ENCODE measurements at places on chromosomes 7 and 10.
A peak's percentile ranks its signal among the peaks of the same experiment; 100 is the strongest.

GRCh38 chr10:62650411-62650810 lies 154.1 kb upstream of the ADO start:
- no peak for DNase-seq

DNA sequence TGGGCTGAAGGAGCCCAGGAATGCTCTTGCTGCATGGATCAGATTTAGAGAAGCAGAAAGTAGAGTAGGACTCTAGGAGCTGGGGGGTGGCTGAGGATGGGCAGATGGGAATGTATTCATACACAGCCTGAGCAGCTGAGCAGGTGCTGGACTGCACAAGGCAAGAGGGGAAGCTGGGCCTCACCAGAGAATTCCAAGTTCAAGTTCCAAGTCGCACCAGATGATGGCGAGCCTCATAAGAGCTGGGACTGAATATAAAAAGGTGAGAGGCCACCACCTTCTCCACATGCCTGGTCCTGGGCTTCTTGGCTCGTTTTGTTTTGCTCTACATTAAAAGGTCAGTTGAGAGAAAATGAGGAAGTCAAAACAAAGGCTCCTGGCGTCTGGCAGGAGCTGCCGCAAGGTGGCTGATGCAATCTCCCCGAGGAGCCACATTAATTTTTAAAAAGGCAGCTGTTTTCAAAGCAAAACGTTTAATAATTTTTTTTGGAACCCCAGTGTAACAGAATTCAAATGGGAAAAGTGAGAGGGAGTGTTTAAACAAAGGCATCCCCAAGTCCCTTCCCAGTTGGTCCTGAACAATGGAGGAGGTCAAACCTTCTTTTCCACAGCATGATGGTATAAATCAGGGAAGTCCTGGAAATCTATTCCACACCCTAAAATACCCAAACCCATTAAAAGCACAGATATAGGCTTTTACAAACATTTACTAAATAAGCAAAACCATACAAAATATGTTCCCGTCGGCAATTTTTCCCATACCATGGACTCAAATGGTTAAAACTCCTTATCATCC lies 9.5 kb downstream of the CYREN start:
- no peak for DNase-seq

DNA sequence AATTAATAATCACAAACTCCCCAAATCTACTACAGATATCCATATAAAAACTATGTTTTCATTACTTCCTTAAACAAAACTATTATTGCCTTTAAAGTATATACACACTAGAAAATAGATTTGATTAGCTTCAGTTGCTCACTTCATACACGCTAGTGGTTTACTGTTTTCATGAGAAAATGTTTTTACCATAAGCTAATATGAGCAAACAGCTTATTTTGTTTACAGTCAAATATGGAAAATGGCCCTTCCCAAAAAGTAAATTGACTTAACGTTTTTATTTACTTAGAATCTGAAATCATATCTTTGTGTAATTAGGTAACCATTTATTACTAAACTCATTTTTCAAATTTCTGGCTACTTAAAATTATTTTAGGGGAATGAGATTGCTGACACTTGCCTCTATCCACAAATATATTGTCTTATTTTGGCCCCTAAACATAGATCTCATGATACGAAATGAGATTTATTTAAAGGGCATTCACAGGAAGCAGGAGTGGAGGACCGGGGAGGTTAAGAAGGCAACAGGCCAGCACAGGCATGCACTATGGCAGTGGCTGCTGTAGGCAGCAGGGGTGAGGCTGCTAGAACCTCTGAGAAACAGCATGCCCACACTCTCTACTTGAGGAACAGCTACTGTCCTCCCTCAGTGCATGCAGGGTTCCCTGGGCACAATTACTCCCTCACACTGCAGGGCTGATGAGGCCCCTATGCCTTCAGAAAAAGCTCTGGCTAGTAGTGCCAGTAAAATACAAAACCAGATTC lies 29.6 kb upstream of the SOSTDC1 start:
- DNase-seq, result no peak

DNA sequence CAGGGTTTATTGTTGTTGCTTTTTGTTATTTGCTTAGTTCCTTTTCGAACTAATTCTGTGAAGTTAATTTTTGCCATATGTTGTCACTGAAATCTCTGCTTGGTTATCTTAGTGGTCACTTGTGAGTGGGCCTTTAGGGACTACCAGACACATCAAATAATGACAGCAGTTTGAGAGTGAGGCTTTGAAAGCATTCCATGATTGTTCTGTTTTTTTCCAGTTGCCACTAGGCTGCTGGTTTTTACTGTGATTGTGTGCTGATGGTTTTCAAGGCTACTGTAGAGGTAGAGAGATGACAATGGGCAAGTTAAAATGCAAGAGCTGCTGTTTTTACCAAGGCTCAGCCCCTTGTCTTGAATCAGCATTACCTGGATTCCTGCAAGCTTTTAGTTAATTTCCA lies 20.0 kb downstream of the SEPTIN7 start:
- no peak for DNase-seq

GRCh38 chr7:39535064-39535463 lies 31.1 kb upstream of the YAE1 start:
- no peak for DNase-seq

DNA sequence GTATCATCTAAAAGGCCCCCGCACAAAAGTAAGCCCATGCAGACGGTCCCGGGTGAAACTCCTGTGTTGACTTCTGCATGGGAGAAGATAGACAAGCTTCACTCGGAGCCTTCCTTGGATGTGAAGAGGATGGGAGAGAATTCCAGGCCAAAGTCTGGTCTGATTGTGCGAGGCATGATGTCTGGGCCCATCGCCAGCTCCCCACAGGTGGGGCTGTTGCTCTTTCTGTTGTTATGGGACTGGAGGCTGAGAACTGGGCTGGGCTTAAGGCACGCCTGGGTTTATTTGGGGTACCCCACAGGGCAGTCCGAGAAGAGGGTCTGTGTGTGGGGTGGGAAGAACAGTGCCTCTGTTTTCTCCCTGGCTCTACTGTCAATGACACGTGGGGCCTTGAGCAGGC lies 14.6 kb downstream of the MINDY4 start:
- DNase-seq, result no peak

- DNase-seq, result no peak
Measured at GRCh38 chr7:273327-273726, 16.6 kb upstream of the FOXL3 start.

- no peak for DNase-seq
Measured at GRCh38 chr10:43648095-43648397, 635 bp downstream of the ZNF32 start.

DNA sequence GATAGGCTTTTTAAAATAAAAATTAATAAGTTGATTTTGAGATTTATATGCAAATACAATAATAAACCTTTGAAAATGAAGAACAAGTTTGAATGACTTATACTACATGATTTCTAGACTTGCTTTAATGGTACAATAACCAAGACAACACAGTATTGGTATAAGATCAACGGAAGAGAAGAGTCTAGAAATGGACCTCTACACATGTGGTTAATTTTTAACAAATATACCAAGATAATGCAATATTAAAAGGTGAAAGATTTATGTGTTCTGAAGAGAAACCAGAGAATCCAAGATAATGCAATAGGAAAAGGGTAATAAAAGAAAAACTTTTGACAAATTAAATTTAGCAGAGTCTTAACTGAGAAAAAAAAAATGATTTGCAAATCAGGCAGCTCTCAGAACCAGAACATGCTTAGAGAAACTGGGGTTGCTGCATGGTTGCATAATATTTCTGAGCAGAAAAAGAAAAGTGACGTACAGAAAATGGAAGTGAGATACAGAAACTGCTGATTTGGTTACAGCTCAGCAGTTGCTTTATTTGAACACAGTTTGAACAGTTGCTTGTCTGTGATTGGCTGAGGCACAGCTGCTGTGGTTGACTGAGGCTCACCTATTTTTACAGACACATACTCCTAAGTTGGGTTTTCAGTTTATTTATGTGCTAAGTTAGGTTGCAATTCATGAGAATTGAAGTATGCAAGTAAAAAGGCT lies 365.9 kb downstream of the CRPPA start:
- DNase-seq, result no peak

GRCh38 chr10:75099952-75100763 lies 11.3 kb upstream of the SAMD8 start:
- peak; percentile 94 for DNase-seq

DNA sequence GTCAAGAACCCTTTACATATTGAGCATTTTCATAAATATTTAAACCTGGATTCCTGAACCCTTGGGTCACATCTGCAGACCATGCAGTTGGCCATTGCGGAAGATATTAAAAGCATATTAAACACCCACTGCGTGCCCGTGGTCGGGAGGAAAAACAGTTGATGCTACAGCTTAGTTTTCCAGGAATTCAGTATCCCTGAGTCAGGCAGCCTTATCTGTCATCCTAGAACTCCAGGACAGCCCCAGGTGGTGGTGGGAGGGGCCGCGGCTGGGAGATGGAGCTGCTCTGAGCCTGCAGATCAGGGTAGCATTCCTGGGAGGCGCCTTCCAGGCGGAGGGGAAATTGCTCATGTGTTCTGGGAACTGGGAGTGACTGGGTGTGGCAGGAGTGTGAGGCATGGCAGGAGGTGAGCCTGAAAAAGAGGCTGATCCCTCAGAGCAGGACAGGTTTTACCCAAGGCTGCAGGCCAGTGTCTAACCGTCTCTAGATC lies 222.9 kb upstream of the SH2B2 start:
- no peak for DNase-seq

GRCh38 chr7:44645254-44645653 lies 38.8 kb downstream of the OGDH start:
- DNase-seq, result no peak

- DNase-seq, result no peak
Measured at GRCh38 chr10:4767033-4767814, 58.8 kb upstream of the AKR1E2 start.

DNA sequence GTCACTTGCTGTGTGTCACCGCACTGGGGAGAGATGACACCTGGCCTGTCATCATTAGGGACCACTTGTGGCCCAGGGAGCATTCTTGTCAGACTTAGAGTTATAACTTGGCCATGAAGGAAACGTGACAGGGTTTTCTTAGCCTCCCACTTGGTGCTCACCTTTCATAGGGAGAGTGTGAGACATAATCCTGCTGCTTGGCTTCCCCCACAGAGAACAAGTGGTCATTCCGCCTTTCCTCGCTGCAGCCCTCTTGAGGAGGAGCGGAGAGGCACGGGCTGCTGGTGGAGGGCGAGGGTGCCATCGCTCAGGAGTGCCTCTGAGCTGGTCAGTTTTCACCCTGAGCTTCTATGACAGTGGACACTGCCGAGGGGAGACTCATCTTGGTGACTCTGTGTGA lies 125.0 kb upstream of the GJD4 start:
- no peak for DNase-seq

GRCh38 chr7:1533255-1533546 lies 2.7 kb downstream of the MAFK start:
- no peak for DNase-seq

DNA sequence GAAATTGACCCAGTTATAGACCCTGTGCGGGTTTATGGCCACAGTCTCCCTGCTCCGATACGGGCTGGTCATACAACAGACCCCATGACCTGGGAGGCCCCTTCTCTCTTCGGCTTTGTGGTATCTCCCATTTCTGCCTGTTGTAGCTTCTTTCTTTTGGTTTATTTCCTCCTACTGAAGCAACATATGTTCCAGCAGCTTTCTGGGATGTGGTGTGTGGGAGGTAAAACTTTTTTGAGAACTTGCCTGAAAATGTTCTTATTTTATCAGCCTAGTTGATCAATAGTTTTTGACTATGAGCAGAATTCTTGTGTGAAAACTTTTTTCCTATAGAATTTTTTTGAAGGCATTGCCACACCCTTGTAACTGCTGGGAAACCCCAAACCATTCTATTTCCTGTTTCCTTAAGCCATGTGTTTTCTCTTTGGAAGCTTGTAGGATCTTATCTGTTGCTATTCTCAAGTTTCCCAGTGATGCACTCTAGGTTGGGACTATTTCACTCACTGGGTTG lies 80.0 kb downstream of the DAGLB start:
- DNase-seq, result no peak

DNA sequence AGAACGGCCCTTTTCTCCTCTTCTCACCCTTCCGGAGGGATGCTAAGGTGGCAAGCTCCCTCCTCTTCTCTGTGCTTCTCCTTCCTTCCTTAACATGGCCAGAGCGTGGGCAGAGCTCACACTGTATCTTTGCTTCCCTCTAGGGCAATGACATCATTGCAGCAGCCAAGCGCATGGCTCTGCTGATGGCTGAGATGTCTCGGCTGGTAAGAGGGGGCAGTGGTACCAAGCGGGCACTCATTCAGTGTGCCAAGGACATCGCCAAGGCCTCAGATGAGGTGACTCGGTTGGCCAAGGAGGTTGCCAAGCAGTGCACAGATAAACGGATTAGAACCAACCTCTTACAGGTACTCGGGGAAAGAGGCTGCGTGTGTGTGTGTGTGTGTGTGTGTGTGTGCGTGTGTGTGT lies 36.6 kb downstream of the AP3M1 start:
- no peak for DNase-seq

DNA sequence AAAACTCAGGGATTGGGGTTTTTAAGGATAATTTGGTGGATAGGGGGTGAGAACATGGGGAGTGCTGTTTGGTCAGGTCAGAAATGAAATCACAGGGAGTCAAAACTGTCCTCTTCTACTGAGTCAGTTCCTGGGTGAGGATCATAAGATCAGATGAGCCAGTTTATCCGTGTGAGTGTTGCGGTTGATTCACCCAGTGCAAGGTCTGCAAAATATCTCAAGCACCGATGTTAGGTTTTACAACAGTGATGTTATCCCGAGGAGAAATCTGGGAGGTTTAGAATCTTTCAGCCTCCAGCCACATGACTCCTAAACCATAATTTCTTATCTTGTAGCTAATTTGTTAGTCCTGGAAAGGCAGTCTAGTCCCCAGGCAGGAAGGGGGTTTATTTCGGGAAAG lies 31.7 kb upstream of the AGR2 start:
- no peak for DNase-seq

DNA sequence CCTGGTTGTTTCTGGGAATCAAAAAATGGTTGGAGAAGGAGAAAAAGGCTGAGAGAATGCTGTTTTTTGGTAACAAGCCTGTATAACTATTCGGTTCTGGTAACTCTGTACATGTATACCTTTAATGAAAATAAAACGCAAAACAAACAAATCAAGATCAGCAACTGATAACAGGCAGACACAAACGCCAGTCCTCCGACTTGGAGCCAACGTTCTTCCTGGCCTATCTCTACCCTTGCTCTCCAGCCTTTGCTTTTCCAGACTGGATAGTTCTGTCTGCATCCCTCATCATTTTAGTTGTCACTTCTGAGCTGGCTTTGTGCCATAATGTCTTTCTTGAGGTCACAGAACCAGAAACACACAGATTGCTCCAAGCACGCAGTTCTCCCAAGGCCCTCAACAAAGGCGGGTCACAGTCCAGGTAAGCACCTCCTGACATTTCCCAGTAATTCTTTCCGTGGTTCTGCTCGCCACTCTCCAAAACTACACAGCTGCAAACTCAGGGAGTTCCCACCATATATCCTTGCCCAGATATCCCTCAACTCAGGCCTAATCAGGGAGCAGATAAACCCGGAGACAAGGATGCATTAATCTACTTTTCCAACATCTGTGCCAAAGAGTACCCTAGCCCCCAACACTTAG lies 20.2 kb downstream of the HIP1 start:
- no peak for DNase-seq

DNA sequence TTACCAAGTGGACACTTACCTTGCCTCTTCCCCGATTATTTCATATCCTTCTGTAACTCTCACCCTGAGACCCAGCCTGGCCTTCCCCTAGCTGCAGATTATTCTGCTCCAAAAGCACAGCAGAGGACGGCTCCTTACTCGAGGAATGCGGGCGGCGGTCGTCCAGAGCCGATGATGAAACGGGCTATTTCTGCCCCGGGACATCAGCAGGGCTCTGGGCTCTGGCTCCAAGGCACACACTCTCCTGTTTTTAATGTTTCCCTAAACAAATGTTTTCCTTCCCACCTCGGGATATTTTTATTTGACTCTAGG lies 343 bp upstream of the C10orf71 start:
- no peak for DNase-seq
